ENCODE measurements at places on chromosomes 6 and 20.

- no peak for DNase-seq
Measured at GRCh38 chr20:54284928-54285704, 77.2 kb downstream of the PFDN4 start.

DNA sequence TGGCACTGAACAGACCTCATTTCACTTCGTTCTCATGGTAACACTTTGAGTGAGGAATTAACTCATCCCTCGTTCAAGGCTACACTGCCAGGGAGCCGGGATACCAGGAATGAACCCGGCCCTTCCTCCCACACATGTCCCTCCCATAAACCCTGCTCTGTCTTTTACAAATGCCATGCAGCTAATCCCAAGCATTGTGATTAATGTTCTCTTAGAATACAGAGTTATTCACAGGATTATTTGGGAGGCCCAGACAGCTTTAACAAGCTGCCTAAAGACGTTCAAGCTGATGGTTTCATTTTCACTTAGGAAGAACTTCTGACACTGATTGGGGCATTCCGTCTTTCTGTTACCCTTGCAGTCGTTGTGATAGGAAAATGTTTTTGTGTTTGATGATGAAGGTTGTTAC is 42.5 kb upstream of the CD83 start:
- DNase-seq, result peak; percentile 82

GRCh38 chr6:167295495-167296292 is 4.6 kb downstream of the UNC93A start:
- DNase-seq, result no peak

- peak; percentile 76 for DNase-seq
Measured at GRCh38 chr20:49969946-49970345, 12.8 kb upstream of the SNAI1 start.

DNA sequence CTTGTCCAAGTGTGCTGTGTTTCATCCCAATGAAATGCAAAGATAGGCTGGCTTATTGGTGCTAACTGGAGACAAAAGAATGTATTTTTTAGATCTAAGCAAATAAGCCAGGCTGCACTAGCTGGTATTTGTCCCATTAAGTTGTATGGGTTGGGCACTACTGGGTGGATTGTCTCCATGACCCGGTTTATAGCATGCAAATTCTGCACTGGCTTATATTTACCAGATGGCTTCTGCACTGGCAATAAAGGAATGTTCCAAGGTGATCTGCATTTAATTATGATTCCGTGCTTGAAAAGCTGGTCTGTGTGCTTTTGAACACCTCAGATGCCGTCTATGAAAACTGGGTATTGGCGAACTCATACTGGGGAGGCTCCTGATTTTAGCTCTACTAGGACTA is 61.4 kb upstream of the MOCS1 start:
- DNase-seq, result no peak

DNA sequence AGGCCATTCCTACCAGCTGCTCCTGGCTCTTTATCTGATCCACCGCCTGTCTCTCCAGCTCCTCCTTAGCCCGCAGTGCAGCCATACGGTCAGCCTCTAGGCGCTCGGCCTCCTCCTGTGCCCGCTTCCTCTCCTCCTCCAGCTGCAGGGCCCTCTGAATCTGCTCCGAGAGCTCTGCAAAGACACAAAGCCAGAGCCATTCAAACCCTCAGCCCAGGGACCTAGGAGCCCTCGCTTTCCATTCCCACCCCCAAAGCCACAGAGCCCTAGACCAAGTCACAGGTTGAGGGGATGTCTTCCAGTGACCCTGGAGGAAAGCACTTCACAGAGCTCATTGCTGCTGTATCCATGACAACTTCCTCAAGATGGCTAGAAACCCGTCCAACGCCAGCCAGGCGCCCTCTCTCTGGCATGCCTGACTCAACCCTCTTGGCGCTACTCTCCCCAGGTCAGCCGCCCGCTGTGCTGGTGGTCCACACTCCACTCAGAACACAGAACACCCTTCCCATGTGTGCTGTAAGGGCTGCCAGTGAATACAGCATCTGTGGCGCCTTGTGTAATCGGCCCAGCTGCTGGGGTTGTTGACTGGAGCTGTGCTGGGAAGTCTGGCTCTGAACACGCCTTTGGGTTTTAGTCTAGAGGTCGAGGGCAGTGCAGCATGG is 49.3 kb downstream of the EZR start:
- no peak for DNase-seq

GRCh38 chr6:120526576-120526975 is 807.7 kb downstream of the TBC1D32 start:
- DNase-seq, result no peak

DNA sequence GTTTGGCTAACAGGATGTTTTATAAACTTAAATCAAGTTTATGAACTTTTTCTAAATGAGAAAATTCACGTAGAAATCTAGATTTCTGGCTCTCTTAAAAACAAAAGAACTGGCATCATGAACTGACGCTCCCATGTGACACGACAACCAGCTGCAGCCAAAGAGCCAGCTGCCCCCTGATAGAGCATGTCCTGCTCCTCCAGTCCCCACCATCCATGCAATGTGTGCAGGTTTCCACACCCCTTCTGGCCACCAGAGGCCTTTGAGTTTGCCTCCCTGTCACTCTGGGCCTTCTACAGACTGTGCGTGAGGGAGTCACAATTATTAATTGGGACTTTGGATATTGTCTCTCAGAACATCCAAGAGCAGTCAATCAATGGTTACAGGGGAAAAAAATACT is 1.6 kb upstream of the GPLD1 start:
- no peak for DNase-seq

GRCh38 chr20:19993958-19994669 is 23.0 kb upstream of the NAA20 start:
- no peak for DNase-seq

DNA sequence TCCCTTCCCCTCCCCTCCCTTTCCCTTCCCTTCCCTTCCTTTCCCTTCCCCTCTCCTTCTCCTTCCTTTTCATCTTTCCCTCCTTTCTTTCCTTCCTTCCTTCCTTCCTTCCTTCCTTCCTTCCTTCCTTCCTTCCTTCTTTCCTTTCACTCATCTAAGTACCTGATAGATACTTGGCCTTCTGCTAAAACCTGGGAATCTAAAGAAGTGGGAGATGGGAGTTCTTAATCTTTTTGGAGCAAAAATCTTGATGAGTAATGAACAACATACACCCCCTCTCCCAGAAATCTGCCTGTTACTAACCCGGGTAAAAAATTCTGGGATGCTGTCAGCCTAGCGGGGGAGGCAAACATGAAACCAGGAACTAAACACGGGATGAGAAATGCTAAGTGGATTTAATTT is 100.7 kb downstream of the VEGFA start:
- no peak for DNase-seq

GRCh38 chr6:73655341-73655917 is 1.6 kb upstream of the SLC17A5 start:
- no peak for DNase-seq

GRCh38 chr6:4327841-4328240 is 192.5 kb upstream of the ECI2 start:
- no peak for DNase-seq

- DNase-seq, result peak; percentile 27
Measured at GRCh38 chr20:12847872-12848271, 160.9 kb upstream of the SPTLC3 start.

- no peak for DNase-seq
Measured at GRCh38 chr6:112281821-112282615, 27.7 kb upstream of the LAMA4 start.

DNA sequence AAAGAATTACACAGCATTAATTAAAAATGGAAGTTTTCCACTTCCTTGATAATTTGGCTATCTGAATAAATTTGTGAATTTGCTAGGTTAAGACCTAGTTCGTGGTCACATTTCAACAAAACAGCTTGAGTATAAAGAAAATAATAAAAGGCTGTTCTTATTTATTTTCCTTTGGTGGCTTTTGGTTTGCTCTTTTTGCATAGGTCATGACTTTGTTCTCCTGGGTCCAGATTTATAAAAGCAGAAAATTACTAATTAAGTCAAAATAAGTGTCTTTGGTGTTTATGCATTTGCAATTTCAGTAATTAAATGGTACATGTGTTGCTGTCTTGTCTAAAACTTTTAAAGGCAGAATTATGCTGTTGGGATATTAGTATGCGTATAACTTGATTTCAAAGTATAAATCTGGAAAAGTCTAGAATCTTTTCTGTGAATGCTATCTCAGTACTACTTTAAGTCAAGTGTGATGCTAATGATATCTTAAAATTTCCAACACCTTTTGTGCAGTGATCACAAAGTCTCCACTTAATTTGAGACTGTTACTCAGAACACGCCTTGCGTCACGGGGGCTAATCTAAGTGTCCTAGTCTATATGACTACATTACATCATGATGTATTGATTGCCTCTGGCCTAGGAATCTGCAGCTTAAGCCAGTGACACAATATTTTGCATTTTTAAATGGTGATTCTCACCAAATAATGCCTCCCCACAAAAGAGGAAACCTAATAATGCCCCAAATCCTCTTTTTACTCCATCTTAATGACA is 41.0 kb downstream of the GNAS start:
- no peak for DNase-seq

GRCh38 chr6:109772883-109773431 is 81.9 kb downstream of the FIG4 start:
- no peak for DNase-seq

DNA sequence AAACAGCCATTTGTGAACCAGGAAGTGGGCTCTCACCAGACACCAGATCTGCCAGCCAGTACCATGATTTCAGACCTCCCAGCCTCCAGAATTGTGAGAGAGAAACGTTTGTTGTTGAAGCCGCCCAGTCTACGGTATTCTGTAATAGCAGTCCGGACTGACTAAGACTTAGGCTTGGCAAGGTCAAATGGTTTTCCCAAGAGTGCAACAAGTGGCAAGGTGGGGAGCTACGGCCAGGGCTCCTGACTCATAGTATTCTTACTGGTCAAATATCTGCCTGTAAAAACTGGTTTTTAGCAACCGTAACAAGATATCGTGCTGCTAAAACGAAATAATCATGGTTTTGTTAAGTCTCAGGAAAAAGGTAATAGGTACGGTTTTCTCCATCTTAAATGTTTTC is 37.8 kb downstream of the MCUR1 start:
- no peak for DNase-seq

- DNase-seq, result no peak
Measured at GRCh38 chr6:157227202-157228166, 95.8 kb downstream of the TMEM242 start.

DNA sequence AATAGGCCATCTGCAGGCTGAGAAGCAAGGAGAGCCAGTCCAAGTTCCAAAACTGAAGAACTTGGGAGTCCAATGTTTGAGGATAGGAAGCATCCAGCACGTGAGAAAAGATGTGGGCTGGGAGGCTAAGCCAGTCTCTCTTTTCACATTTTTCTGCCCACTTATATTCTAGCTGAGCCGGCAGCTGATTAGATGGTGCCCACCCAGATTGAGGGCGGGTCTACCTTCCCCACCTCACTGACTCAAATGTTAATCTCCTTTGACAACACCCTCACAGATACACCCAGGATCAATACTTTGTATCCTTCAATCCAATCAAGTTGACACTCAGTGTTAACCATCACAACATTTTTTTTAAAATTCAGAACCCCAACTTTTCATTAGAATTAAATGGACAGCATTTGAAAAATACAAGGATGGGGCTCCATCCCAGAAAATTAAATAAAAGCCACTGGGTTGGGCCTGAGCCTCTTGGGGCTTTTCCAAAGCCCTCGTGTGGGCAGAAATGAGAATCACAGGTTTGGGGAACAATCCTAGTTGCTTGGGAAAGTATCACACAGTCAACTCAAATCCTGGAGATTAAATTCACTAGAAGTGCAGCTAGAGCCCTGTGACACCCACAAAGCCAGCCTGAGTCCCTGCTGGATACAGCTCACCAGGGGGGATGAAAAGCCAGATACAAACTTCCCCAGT is 2.2 kb downstream of the CLDN20 start:
- no peak for DNase-seq

- DNase-seq, result no peak
Measured at GRCh38 chr6:7763881-7764280, 38.0 kb downstream of the BMP6 start.

GRCh38 chr6:1703091-1703855 is 93.6 kb downstream of the FOXC1 start:
- DNase-seq, result no peak

DNA sequence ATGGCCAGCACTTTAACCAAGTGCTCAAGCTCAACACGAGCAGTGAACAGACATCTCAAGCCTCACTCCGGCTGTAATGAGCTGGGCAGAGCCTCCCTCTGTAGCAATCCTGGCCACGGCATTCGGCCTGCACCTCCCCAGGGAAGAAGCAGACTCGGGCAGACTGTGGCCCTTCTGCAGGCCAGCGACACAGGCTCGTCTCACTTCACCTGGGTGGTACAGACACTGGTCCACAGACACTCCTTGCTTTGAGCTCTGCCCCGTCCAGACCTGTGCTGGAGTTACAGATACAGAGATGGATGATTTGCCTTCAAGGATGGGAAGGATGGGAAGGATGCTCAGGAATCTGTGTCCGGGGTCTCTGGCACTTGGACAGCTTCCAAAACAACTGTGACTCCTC is 300.9 kb downstream of the PREX1 start:
- no peak for DNase-seq

GRCh38 chr6:132910759-132911158 is 96.4 kb downstream of the RPS12 start:
- DNase-seq, result no peak

DNA sequence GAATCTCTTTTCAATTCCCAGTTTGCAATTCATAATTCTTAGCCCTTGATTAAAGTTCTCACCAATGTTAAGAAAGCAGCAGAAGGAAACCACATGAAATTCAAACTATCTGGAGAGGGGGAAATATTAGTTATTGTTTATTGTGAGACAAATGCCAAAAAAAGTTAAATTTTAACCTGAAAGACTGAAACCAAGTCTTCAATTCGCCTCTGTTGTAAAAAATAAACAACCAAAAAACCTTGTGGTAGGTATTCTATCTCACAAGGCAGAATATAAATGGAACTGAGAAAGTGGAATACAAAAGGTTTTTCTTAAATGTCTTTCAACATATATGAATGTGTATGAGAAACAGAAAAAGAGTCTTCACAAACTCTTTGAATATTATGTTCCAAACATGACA is 24.8 kb downstream of the TMX4 start:
- no peak for DNase-seq

GRCh38 chr6:28943223-28943556 is 19.4 kb upstream of the TRIM27 start:
- no peak for DNase-seq

GRCh38 chr6:75579951-75580350 is 21.7 kb upstream of the SENP6 start:
- no peak for DNase-seq

DNA sequence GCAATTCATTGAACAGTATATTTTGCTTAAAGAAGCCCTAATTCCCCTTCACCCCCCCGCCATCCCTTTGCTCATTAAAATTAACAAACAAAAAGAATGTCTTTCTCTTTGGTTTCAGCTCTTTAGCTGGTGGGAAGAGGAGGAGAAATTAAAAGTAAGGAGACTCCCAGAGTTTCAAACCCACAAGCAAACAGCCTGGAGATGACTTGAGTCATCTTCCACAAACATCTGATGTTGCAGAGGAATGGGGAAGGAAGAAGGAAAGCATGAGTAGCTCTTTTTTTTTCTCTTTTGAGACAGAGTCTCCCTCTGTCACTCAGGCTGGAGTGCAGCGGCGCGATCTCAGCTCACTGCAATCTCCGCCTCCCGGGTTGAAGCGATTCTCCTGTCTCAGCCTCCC is 189.6 kb downstream of the ADAT2 start:
- no peak for DNase-seq

GRCh38 chr20:36344517-36345132 is 38.5 kb downstream of the DLGAP4 start:
- DNase-seq, result peak; percentile 12

- DNase-seq, result no peak
Measured at GRCh38 chr6:44226368-44227147, 3.2 kb downstream of the SLC29A1 start.
